ENCODE measurements at places on chromosomes 1 and 21. TPM values are rescaled to one million over a fixed set of nuclear protein-coding genes. Genes with fewer than 3 reads are reported as not detected.

The PDPN gene
- total RNA-seq = not detected

The RHOU gene
- 9.5 TPM for total RNA-seq

The TRNP1 gene
- total RNA-seq = 266 TPM

The SYNC gene
- total RNA-seq = 10.7 TPM

The ANGEL2 gene
- 16.3 TPM for total RNA-seq

The RASAL2 gene
- total RNA-seq = 17.1 TPM

The E2F2 gene
- total RNA-seq = 2.2 TPM

The WASF2 gene
- 53.3 TPM for total RNA-seq

The FCMR gene
- total RNA-seq = 5.2 TPM

The SERPINC1 gene
- not detected for total RNA-seq

The IFI44L gene
- not detected for total RNA-seq

The ANKRD65 gene
- 0.19 TPM for total RNA-seq

The PLPPR4 gene
- total RNA-seq = not detected
